ENCODE measurements at places on chromosomes 2 and 18.

DNA sequence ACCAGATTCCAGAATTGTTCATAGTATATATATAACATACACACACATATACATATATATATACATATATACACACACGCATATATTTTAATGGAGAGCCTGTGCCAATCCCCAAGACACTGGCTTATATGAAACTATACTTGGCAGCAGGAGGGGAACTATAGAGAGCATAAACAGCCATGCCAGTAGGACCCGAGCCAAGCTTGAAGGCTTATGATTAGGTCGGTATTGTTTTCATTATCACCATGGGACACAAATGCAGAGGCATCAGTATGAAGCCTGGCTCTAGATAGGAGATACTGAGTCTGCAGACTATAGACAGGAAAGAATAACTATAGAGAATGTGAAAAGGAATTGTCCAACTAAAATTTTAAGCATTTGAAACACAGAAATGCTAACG is 181.2 kb downstream of the VWC2L start:
- no peak for DNase-seq

- no peak for DNase-seq
Observed at GRCh38 chr2:191270306-191271161, 25.3 kb downstream of the MYO1B start.

GRCh38 chr2:177073611-177074010 is 139.0 kb upstream of the HNRNPA3 start:
- DNase-seq = no peak

DNA sequence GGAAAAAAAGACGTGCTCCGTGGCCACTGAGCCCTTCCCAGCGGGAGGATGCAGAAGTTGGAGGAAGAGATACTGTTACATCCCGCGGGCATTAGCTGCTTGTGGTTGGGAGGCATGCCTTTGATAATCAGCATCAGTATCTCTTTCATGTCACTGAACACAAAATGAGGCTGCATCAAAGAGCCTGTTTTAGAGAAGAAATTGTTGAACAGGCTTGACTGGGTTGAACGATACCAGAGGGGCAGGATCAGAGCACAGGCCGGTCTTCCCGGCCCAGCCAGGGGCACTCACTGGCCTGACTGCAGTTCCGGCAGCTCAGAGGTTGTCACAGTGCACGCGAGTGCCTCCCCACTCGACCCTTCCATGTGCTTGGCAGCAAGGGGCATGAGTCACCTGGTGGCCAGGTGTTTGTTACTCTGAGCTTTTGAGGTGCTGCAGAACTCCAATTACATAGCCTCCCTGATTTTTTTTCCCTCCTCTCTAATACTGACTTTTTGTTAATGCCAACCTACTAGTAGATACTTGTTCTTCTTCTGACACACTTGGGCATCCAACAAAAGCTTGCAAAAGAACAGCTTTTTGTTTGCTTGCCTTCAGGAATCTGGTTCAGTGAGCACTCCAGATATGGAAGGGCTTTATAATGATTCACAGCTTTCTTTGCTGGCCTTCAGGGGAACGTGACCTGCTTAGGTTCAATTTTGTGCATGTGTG is 121.6 kb downstream of the VAPA start:
- DNase-seq = no peak

- peak; percentile 59 for DNase-seq
Observed at GRCh38 chr2:8693157-8693821, 11.4 kb downstream of the ID2 start.

- DNase-seq = no peak
Observed at GRCh38 chr2:10316336-10316735, 13.6 kb downstream of the HPCAL1 start.

- no peak for DNase-seq
Observed at GRCh38 chr2:137969418-137969765, 5.1 kb downstream of the HNMT start.

DNA sequence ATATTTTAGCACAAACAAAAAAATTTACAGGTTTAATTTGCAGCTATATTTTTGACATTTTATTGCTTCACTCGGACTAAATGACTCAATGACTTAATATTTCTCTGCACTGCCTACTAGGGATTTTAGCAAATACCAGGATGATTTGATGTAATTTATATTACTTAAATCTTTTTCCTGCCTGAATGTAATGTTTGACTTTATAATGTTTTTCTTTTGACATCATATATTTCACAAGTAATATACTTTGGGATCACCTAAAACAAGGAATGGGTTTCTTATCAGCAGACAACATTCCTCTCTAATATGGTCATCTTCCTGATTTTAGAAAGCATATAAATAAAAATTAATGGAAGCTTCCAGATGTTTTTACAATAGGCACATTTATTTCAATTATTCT is 253.2 kb upstream of the EPC2 start:
- no peak for DNase-seq

- DNase-seq = no peak
Observed at GRCh38 chr2:128654408-128654807, 335.7 kb upstream of the HS6ST1 start.

DNA sequence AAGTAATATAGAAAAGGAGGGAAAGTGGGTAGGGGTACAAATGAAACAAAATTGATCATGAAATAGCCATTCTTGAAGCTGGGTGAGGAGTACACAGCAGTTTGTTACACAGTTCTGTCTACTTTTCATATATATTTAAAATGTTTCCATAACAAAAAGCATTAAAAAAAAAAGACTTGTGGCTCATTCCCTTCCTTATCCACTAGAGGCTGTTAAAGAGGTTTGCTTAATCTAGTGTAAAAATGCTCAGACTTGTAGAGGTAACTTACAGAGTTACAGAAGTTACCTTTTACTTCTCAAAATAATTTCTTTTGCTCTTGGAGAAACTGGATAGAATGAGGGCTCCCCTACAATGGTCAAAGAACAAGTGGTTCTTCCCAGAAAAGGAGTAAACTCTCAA is 8.1 kb upstream of the WIPF1 start:
- DNase-seq = no peak

- DNase-seq = no peak
Observed at GRCh38 chr2:8974016-8974415, 29.5 kb downstream of the MBOAT2 start.

DNA sequence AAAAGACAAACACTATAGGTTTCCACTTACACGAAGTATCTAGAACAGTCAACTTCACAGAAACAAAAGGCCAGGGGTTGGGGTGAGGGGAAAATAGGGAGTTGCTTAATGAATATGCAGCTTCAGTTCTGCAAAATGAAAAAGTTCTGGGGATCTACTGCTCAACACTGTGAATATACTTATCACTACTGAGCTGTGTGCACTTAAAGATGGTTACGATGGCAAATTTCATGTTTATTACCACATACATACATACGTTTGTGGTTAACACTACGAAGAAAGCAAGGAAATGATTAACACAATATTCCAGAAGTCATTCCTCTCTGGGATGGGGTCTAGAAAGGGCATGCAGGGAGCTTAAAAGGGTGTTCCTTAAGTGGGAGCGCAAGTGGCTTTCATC is 19.3 kb downstream of the MBOAT2 start:
- DNase-seq = no peak

- DNase-seq = no peak
Observed at GRCh38 chr2:235946590-235946989, 221.6 kb downstream of the GBX2 start.

DNA sequence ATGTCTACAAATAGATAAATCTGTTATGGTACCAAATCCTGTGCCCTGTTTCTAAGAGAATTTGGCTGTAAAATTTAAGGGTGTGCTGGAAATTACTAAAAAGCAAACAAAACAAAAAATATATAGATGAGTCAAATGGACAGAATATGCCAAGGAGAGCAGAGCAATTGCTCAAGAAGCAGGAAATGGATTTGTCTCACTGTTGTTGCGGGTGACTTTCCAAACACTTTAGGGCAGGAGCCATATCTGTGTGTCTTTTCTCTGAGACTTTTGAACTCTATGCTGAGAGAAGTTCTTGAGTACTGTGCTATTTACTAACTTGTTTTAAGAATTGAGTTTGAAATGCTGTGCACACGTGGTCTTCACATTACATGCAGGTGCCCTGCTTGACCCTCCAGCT is 221.7 kb downstream of the PHLPP1 start:
- DNase-seq = no peak

DNA sequence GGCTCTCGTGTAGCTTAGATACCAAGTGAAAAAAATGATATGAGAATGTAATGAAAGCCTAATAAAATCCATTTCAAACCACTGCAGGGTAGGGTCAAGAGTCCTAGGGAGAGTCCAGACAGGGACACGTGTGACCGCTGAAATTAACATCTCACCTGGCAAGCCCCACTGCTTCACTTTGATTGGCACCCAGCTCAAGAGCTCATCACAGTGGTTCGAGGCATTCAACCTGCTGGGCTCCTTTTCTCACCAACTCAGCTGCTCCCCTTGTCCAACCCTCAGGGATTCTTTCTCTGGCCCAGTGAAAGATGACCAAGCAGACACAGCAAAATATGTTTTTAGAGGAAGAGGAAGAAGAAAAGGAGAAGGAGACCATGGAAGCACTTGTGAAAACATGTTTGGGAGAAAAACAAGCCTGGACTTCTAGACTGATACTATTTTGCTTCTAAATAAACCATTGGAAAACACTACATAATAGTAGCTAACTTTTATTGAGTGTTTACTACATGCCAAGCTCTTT is 49.2 kb upstream of the CREB1 start:
- DNase-seq = no peak

- no peak for DNase-seq
Observed at GRCh38 chr2:234388591-234388990, 108.3 kb downstream of the ARL4C start.

DNA sequence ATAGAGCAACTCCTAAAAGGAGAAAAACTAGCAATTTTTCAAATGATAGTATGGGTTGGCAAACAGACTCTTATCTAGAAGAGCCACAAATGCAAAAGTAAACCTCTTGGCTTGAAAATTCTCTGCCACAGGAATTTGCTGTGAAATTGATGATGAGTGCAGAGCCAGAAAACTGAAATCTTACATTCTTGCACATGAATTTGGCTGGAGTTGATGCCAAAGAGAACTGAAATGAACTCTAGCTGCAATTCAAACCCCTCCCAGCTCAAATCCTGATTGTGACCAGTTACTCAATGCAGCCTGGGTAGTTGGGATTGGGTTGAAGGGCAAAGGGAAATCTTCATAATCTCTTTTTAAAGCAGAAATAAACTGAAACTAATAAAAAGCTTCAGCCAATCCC is 266.6 kb downstream of the PDE11A start:
- no peak for DNase-seq

- no peak for DNase-seq
Observed at GRCh38 chr2:120910956-120911951, 175.6 kb downstream of the GLI2 start.

DNA sequence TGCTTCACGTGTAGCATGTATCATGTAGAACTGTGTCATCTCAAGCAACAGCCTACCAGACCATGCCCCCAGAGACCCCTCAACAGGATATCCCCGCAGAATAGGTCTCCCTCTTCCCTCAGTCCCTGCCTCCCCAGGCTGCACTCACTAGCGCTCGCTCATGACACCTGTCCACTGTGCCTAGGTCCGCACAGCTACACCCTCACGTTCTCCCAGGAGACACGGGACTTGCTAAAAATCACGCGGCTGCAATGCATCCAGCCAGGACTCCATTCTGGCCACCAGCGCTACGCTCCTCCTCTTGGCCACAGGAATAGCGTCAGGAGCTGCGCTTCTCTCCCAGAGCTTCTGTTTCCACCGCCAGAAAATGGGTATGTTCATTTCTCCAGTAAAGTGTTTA is 2.5 kb downstream of the PXDN start:
- DNase-seq = no peak

- DNase-seq = no peak
Observed at GRCh38 chr2:45382744-45383143, 228.3 kb downstream of the SRBD1 start.

GRCh38 chr18:64592246-64592645 is 443.4 kb upstream of the LINC00305 start:
- DNase-seq = no peak

GRCh38 chr2:217445723-217446122 is 557.1 kb downstream of the TNS1 start:
- DNase-seq = no peak

DNA sequence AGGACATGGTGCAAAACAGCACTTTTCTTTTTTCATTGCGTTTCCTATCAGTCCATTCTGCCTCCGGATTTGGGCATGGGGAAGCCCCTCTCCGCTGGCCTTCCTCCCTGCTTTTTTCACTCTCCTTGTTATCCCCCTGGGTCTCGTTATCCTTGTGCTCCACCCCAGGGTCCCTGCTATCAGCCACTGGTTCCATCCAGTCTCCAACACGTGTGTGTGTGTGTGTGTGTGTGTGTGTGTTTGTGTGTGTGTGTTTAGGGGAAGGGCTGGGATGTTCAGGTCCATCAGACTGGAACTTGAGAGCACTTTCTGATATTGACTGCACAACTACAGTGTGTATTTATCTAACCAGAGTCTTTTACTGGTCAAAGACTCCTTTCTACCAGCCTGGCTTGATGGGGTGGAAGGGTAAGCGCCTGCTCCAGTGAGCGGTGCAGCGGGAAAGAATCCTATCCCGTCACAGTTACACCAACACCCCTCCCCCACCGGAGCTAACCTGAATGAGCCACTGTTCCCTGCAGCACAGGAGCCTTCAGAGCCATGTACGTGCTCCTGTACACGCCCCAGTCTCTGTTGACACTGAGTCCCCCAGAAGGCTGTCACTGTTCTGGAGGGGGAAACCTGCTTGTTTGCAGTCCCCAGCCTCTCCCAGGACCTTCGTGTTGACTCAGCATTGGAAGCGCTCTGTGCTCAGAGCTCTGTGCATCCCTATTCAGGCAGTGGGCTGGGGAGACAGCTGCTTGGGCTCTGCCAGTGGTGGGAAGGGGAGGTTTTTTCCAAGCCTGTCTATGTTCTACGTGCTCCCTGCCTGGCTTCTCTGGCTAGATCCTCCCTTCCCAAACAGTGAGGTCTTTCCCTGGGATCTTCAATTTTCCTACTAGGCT is 4.6 kb downstream of the INHA start:
- no peak for DNase-seq

- no peak for DNase-seq
Observed at GRCh38 chr2:178394859-178395258, 56.1 kb downstream of the PRKRA start.

GRCh38 chr2:133640103-133640502 is 71.8 kb upstream of the NCKAP5 start:
- no peak for DNase-seq

DNA sequence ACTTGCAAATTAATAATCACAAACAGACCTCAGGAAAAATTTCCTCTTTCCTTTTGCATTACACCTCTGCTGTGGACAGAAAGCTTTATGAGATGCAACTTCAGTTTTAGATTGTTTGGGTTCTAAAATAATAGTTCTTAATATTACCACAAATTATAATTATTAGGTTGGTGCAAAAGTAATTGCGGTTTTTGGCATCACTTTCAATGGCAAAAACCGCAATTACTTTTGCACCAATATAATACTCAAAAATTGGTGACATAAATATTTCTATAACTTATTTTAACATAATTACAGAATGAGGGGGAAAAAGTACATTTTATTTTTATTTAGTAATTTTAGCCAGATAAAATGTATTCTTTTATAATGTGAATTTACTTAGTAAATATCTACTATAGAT is 804.4 kb upstream of the FAM98A start:
- no peak for DNase-seq

- DNase-seq = no peak
Observed at GRCh38 chr2:16021611-16022363, 81.4 kb downstream of the MYCN start.

All from GM13977 (cell line).